ENCODE measurements at places on chromosomes 1 and 21. TPM values are rescaled to one million over a fixed set of nuclear protein-coding genes. Genes with fewer than 3 reads are reported as not detected.

The GRIK3 gene
- total RNA-seq = under 0.01 TPM

The TPTE gene
- not detected for total RNA-seq

The DESI2 gene
- total RNA-seq = 31.1 TPM

The DMRTA2 gene
- not detected for total RNA-seq

The INSRR gene
- total RNA-seq = 0.33 TPM

The RBM15 gene
- 35.4 TPM for total RNA-seq

The ARHGAP29 gene
- 49.1 TPM for total RNA-seq

The DCST2 gene
- total RNA-seq = 4.4 TPM

The FMO1 gene
- total RNA-seq = 4.3 TPM

The CD2 gene
- total RNA-seq = 3.5 TPM

The HSF2BP gene
- total RNA-seq = 0.32 TPM

The PLA2G2D gene
- total RNA-seq = not detected

The CGN gene
- total RNA-seq = 28.1 TPM

The B3GALT6 gene
- 14.4 TPM for total RNA-seq

The GJB5 gene
- 0.73 TPM for total RNA-seq

The TMEM82 gene
- total RNA-seq = not detected

The OR10Z1 gene
- not detected for total RNA-seq

The MSH4 gene
- total RNA-seq = 0.32 TPM

The PLA2G4A gene
- total RNA-seq = 13.3 TPM

The NEK2 gene
- total RNA-seq = not detected

The PRDM16 gene
- total RNA-seq = 3.6 TPM

The IL19 gene
- total RNA-seq = not detected

The RIMS3 gene
- 2.6 TPM for total RNA-seq

The SLC5A9 gene
- 0.73 TPM for total RNA-seq

The FMOD gene
- 132 TPM for total RNA-seq

The C4BPB gene
- total RNA-seq = 0.80 TPM

The TMEM52 gene
- total RNA-seq = 2.9 TPM

The S100A3 gene
- 2.6 TPM for total RNA-seq

The TMEM125 gene
- not detected for total RNA-seq

The FAM3B gene
- total RNA-seq = 10.5 TPM

The KLF17 gene
- total RNA-seq = not detected

The RBP7 gene
- total RNA-seq = 49.8 TPM

The CYYR1 gene
- 10.6 TPM for total RNA-seq

The PHC2 gene
- 134 TPM for total RNA-seq

The SYTL1 gene
- 33.1 TPM for total RNA-seq

The CA14 gene
- total RNA-seq = not detected

The AMPD1 gene
- 2.9 TPM for total RNA-seq

The CENPF gene
- total RNA-seq = 1.9 TPM

The OR2T2 gene
- total RNA-seq = not detected

The ZNF683 gene
- total RNA-seq = 0.59 TPM

The PM20D1 gene
- 0.33 TPM for total RNA-seq

The COL8A2 gene
- 20.6 TPM for total RNA-seq

The LYPD8 gene
- total RNA-seq = not detected

The CYP4A22 gene
- 0.44 TPM for total RNA-seq

The PLA2G2C gene
- total RNA-seq = 0.33 TPM

The S100A7A gene
- total RNA-seq = not detected

The FCRL2 gene
- under 0.01 TPM for total RNA-seq

The NBPF20 gene
- total RNA-seq = 2.5 TPM

The CAMSAP2 gene
- total RNA-seq = 38.6 TPM

The S100A9 gene
- total RNA-seq = 90.3 TPM

The S100A2 gene
- total RNA-seq = not detected

The TMPRSS3 gene
- total RNA-seq = not detected

The PGLYRP3 gene
- not detected for total RNA-seq

The ADAMTS4 gene
- total RNA-seq = 24.6 TPM

The SPRR2B gene
- total RNA-seq = not detected

The ACP6 gene
- 18.9 TPM for total RNA-seq
